GM23338 (cell line): ENCODE measurements at places on chromosomes 12 and 14. TPM values are rescaled to one million over a fixed set of nuclear protein-coding genes. Genes with fewer than 3 reads are reported as not detected.
A peak's percentile ranks its signal among the peaks of the same experiment; 100 is the strongest.

- no peak for DNase-seq
These were observed 9.2 kb downstream of the ASCL4 start for GRCh38 chr12:107783406-107784376.

- no peak for DNase-seq
These were observed 83.5 kb downstream of the RIMBP2 start for GRCh38 chr12:130632642-130633041.

- DNase-seq: no peak
These were observed 31.6 kb downstream of the CCDC85C start for GRCh38 chr14:99572173-99572999.

DNA sequence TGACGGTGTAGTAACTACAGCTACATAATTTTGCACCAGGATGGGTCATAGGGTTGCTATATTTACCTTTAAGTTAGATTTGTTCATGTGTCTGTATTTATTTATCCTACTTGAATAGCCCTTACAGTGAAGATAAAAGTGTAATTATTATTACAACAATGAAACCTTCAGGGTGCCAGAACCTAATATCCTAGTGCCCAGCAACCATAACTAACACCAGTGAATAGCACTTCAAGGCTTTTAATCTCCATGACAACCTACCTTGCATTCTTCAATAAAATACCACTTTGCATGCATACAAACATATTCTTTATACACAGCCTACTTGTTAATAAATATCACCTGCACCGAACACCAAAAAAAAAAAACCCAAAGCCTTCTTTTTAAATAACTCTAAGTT is 58.7 kb upstream of the G2E3 start:
- DNase-seq: no peak

GRCh38 chr12:26940516-26941214 is 2.4 kb downstream of the FGFR1OP2 start:
- no peak for DNase-seq

DNA sequence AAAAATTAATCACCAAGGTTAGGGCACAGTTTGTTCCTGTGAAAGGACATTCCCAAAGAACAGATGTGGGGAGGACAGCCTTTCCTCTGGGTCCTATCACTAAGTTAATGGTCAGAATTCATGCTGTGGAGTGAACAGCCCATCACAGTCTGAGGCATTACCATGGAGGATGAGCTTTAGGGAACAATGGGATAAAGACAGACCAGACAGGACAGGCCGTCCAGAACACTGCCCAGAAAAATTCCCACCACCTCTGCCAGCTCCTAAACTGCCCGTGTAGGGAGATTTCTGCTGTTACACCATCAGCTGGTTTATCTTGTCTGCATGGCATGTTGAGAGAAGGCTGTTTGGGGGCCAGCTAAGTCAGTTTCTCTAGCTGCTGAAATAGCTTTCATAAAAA is 49.6 kb upstream of the IFNG-AS1 start:
- no peak for DNase-seq

DNA sequence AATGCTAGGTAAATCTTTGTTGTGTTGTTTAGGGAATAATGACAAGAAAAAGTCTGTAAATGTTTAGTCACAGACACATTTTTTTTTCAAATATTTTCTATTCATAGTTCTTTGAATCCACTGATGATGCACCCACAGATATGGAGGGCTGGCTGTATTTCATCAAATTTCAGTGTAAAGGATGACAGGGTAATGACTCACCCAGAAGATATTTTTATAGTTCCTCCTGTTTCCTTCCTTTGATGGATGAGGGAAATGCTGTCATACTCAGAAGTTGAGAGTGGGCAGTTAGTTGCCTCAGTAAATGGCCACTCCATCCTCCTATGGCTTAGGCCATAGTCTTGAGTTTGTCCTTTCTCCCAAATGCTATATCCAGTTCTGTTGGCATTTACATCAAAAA is 76.9 kb upstream of the REP15 start:
- DNase-seq: no peak

DNA sequence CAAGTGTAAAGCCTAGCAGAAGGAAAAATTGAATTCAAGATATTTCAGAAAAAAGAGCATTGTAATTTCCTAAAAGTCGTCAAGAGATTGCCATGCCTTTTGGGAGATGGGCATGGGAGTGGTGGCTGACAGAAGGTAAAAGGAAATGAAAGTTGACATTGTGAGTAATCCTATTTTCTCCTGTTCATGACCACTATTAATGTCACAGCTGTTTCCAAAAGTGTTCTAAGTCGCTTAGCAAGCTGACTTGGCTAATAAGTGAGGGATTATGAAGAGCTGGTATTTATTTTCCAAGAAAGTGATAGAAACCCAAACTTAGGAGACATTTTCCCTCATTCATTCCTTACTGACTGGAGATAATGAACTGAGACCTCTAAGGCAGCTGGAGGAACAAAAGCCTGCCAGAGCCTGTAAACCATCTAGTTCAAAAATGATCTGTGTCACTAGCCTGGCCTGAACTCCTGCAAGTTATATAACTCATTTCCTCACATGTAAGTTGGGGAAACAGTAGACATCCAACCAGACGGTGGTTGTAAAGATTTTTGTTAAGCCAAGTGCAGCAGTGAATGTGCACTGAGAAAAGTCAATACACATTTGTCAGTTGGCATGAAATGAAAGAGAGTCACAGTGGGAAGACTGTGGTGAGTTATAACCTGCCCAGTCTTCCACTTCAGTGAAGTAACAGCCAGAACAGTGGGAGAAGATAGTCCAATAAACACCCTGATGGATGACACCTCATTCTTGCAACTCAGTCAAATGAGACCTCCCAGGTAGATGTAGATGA is 75.8 kb downstream of the DIO2 start:
- DNase-seq: no peak

GRCh38 chr14:101862177-101862576 is 100.7 kb downstream of the PPP2R5C start:
- no peak for DNase-seq

DNA sequence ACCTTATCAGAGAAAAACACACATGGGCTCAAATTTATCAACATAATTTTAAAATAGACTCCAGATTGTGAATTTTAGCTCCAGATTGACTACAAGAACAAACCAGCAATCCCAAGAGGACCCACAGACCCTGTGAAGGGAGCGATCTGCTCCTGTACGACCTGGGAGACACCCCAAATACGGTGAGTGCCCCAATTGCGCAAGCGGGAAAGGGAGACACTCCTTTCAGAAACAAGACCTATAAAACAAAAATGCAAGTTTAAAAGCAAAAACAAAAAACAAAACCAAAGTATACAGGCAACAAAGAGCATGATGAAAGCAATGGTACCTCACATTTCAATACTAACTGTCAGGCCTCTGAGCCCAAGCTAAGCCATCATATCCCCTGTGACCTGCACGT is 32.1 kb downstream of the DNAI7 start:
- DNase-seq: no peak

- no peak for DNase-seq
These were observed 59.5 kb upstream of the TMX1 start for GRCh38 chr14:51180577-51180976.

DNA sequence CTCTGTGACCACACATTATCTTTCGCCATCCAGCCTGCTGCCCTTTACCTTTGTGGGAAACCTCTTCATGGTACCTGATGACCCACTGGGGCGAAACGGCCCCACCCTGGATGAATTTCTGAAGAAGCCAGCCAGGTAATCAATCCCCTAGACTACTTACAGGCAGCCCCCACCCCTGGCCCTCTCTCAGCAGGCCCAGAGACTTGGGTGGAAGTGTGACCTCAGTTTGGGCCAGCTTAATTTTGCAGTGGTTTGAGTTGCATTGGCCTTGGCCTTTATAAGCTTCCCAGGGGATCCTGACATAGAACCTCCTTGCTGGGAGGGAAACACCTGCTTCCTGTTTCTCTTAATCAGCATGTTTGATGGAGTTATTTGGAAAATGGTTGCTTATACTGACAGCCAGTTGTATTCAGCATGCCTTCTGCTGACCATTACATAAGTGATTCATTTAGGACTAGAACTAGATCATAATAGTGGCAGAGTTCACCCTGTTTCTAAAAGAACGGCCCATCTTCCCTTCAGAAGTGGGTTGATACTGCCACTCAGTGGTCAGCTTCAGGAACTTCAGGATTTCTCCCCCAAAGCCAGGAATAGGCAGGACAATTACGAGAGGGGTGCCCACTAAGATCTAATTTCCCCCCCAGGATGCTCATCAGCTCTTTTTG is 6.1 kb downstream of the SDR39U1 start:
- peak; percentile 77 for DNase-seq

DNA sequence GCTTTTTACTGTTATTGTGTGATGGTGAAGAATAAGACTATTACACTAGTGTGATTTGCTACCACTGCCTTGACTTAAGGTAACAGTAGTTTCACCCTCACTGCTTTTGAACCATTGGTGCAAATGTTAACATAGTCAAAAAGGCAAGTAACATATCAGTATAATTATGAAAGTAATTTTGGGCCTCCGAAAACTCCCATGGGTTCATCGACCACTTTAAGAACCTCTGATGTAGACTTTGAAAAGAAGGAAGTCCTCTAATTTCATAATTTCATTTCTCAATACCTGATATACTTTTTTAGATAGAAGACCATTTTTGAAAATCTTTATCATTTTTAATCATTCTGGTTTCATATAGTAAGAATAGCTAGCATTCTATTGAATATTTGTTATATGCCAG is 57.7 kb downstream of the ETNK1 start:
- no peak for DNase-seq

DNA sequence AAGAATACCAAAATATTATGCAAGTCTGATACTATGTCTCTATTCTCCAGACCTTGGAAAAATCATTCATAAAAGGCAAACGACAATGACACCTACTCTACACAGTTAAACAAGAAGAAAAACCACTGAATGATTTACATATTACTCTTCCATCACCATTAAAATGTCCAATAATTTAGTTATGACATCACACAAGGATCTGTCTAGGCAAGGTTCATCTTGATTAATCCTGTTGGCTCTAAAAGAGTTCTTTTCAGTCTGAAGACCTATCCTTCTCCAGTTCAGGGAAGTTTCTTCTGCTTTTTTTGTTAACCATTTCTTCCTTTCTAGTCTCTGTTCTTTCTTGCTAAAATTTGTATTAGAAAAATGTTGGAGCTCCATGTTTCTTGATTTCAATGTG is 64.0 kb downstream of the OSBPL8 start:
- DNase-seq: no peak

DNA sequence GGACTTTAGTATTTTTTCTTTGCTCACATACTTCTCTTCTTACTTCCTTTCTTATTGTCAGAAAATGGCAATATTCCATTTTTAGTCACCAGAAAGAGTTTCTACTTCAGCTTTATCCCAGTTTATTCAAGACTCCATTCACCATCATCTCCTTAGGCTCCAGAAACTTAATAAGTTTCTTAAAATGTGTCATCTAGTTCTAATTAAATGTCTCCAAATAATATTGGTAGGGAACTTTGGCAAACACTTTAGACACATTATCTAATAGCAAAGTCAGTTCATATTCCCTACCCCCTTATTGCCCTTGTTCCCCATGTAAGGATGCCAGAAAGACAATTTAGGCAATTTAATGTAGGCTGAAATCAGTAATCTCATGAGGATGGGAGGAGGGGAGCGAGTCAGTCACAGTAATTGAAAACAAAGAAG is 15.1 kb downstream of the EPYC start:
- no peak for DNase-seq

GRCh38 chr14:20794644-20795369 is 7.8 kb downstream of the RNASE1 start:
- DNase-seq: no peak

- no peak for DNase-seq
These were observed 28.5 kb downstream of the TRAFD1 start for GRCh38 chr12:112153893-112154219.

- peak; percentile 90 for DNase-seq
These were observed 4.6 kb downstream of the AP1G2 start for GRCh38 chr14:23562822-23563472.

GRCh38 chr12:56593909-56594621 is 36.1 kb downstream of the BAZ2A start:
- DNase-seq: peak; percentile 92

GRCh38 chr12:93571365-93571924 is 1.0 kb upstream of the SOCS2 start:
- peak; percentile 85 for DNase-seq

DNA sequence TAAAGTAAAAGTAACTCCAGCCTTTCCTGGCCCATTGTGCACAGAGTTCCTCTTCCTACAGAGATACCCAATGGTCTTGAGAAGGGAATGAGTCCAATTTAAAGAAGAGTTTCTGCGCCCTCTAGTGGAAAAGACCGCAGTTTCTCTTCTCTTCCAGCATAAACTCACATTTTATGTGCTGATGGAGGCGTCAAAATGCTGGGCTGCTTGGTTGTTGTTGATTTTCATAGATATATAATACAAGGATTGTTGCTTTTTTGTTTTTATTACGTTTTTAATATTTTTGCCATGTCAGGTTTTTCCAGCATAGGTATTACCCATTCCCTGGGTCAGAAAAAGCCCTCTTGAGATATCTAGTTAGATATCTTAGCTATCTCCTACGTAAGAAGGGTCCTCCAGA is 356.9 kb upstream of the STXBP6 start:
- peak; percentile 90 for DNase-seq

GRCh38 chr14:77805706-77806105 is 5.8 kb downstream of the ADCK1 start:
- no peak for DNase-seq

- no peak for DNase-seq
These were observed 44.6 kb downstream of the C14orf132 start for GRCh38 chr14:96083667-96084320.

GRCh38 chr12:40168001-40168400 is 56.8 kb upstream of the LRRK2 start:
- DNase-seq: no peak

DNA sequence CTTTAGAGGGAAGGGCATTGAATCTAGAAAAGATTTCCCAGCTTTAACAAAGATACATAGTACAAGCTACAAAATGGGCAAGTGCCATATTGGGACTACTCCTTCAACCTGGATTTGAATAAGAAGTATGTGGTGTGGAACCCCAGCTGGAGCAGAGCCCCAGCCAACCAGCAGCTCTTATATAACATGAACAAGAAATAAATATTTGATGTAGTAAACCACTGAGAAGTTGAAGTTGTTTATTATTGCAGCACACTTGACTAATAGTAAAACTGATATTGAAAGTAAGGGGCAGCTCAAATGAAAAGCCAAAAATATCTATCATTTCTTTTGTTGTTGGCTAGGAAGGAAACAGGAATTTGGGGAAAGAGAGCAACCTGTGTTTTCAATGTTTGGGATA is 701.8 kb downstream of the TMTC2 start:
- no peak for DNase-seq

- no peak for DNase-seq
These were observed 32.7 kb downstream of the GPHB5 start for GRCh38 chr14:63286071-63286470.

- no peak for DNase-seq
These were observed 722.1 kb downstream of the TMTC2 start for GRCh38 chr12:83408851-83409250.

EFS gene
- 5.1 and 6.4 TPM in 2 replicates for polyA plus RNA-seq

AMHR2 gene
- polyA plus RNA-seq: not detected in 2 replicates

GIT2 gene
- 9.4 and 15.8 TPM in 2 replicates for polyA plus RNA-seq

CRIP1 gene
- 8.4 and 13.2 TPM in 2 replicates for polyA plus RNA-seq

TAS2R9 gene
- polyA plus RNA-seq: not detected in 2 replicates

ABHD12B gene
- polyA plus RNA-seq: 52.8 and 56.9 TPM in 2 replicates

DEGS2 gene
- 1.0 and 2.2 TPM in 2 replicates for polyA plus RNA-seq

PRKD1 gene
- 1.5 and 3.1 TPM in 2 replicates for polyA plus RNA-seq

HOTAIR gene
- not detected in 2 replicates for polyA plus RNA-seq

HOXC4 gene
- polyA plus RNA-seq: not detected in 2 replicates

ITPK1 gene
- polyA plus RNA-seq: 35.9 and 39.9 TPM in 2 replicates

KRT75 gene
- not detected in 2 replicates for polyA plus RNA-seq

FOXN4 gene
- polyA plus RNA-seq: 0.43 and 0.47 TPM in 2 replicates

GPR84 gene
- not detected in 2 replicates for polyA plus RNA-seq

PHETA1 gene
- 4.8 and 5.3 TPM in 2 replicates for polyA plus RNA-seq

ADCY4 gene
- 0.40 and 0.68 TPM in 2 replicates for polyA plus RNA-seq

LRTM2 gene
- polyA plus RNA-seq: 0.08 TPM in 1 of 2 replicates, not detected in the other

CACNA1C gene
- polyA plus RNA-seq: 0.26 and 0.78 TPM in 2 replicates

EMP1 gene
- polyA plus RNA-seq: 0.39 and 1.1 TPM in 2 replicates

PLEKHG3 gene
- 23.0 and 30.8 TPM in 2 replicates for polyA plus RNA-seq
